ENCODE measurements at places on chromosomes 7 and 10.
A peak's percentile ranks its signal among the peaks of the same experiment; 100 is the strongest.

DNA sequence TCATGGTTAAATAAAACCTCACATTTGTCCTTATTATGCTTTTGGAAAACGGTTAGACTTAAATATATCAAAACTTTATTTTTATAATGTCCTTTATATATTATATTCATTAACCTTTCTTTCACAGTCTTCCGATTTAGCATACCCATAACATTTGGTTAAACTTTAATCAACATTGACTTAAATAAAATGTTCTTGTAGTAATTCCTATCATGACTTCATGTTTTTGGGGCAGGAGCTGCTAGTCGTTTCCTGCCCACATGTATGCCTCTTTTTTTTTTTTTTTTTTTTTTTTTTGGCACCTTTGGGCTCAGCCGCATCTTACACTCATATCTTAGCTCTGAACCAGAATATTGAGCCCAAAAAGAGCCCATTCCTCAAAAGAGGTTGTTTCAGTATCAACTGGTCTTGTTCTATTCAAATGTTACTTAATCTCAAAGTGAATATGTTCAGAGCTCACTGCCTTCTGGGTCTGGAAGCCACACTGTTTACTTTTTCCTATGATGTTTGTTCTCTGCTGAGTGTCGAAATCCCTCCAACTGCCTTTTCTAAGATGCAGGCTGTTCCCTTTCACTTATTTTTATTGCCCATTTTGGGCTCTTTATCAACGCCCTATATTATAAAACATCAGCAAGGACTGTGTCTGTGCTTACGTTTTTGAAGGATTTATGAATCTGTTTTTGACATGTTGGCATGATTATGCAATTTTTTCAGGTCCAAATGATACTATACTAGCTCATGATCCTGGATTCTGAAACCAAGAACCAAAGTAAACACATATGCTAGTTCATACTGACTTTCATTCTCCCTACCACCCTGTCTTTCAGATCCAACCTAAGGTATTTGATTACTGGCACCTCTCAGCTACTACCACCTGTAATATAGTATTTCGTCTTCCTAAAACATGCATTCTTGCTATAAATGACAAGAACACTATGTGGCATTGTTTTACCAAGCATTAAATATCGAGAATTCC, 914.4 kb downstream of the PCDH15 start:
- DNase-seq: no peak

- DNase-seq: no peak
These were observed 264.4 kb downstream of the SORCS1 start for GRCh38 chr10:106900016-106900652.

- no peak for DNase-seq
These were observed 511.4 kb downstream of the PTPRN2 start for GRCh38 chr7:158076215-158076614.

DNA sequence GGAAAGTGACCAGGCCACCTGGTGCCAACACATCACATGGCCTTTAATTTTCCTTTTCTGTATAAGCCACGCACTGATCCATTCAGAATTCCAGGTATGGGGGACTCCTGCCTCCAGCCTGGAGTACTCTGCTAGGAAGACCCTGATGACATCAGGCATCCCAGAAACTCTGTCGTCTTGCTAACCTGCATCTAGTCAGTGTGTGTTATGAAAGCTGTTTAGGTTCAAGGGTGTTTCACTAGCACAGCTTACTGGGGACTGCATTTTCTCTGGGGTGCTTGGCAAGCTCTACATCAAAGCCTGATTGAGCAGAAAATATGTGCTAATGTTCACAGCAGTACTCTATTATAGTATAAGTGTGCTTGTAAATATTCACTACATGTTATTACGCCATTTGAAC, 100.6 kb upstream of the MGMT start:
- DNase-seq: no peak

GRCh38 chr10:112735041-112735695, 214.9 kb upstream of the TCF7L2 start:
- no peak for DNase-seq

DNA sequence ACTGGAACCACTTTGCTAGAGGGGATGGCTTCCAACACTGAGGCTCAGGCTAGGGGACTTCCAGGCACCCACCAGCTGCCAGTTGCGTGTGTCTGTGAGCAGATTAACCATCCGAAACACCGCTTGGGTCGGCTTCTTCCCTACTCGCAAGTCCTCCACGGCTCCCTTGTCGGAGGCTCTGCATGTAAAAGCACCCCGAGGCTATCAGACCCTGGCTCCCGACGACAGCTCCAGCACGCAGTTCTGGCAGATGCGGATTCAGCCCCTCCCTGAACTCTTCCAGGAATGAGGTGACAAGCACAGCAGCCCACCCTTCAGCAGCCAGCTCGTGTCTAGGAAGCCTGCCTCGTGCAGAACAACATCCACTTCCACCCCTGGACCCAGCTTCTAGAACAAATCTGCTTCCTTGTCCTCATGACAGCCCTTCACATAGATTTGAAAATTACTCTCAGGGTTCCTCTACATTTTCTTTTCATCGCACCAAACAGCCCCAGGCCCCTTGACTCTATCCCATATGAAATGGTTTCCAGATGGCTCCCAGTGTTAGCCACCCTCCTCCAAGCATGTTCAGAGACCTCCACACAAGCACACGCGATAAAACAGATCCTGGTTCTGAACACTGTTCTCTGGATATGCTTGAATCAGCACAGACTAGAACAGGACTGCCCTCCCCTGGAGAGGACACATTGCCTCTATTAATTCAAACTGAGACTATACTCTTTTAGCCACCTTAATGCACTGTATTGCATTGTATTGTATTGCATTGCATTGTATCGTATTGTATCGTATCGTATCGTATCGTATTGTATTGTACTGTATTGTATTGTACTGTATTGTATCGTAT, 44.6 kb downstream of the SLIT1 start:
- no peak for DNase-seq

- no peak for DNase-seq
These were observed 656.0 kb downstream of the CNTNAP2 start for GRCh38 chr7:146772601-146773000.

- DNase-seq: no peak
These were observed 1121.3 kb upstream of the AUTS2 start for GRCh38 chr7:68476966-68477365.

DNA sequence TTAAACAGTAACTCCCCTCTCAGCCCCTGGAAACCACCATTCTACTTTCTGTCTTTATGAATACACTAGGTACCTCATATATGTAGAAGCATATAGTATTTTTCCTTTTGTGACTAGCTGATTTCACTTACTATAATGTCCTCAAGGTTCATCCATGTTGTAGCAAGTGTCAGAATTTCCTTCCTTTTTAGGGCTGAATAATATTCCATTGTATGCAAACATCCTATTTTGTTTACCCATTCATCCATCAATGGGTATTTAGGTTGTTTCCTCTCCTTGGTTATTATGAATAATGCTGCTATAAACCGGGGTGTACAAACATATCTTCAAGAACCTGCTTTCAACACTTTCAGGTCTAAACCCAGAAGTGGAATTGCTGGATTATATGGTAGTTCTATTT, 125.3 kb downstream of the SGMS1 start:
- DNase-seq: no peak

DNA sequence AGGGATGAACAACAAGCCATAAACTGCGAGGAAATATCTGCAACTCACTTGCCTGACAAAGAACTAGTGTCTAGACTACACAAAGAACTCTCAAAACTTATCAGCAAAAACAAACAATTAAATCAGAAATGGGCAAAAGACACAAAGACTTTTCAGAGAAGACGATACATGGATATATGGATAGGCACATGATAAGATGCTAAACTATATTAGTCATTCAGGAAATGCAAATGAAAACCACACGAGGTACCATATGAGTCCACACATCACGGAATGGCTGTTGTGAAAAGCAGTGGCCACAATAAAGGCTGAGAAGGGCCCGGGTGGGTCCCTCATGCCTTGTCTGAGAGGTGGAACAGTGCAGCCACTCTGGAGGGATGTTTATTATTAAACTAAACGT, 267.8 kb downstream of the WDR37 start:
- peak; percentile 7 for DNase-seq

GRCh38 chr10:52662256-52662655, 110.3 kb downstream of the MBL2 start:
- DNase-seq: no peak

DNA sequence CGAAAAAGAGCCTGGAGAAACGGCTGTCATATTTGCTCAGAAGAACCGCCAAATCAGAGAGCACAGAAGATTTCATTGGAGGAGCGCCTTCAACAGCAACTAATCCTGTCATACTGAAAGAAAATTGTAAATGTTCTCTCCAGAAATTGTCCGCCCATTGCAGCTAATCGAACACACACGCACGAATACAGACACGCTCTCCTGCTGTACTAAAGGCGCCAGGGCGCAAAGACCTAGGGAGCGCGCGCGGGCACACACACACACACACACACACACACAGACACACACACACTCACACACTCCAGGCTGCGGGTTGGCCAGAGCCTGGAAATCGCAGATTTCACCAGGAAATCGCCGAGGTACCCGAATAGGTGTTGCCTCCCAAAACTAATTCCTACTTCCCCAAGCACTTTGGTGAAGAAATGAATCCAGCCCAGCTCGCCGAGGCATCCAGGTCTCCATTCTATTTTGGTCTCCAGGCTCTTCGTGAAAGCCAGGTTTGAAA, at the start of gene CHRM2:
Gene CHRM2 (plus strand): TSS at position 157 of the 505 bp plus-strand sequence. CDS start 146,214 bp downstream, outside the sequence.
- no peak for DNase-seq
